Thymus (tissue), 14 donors: ENCODE measurements at places on chromosomes 2 and 18. TPM values are rescaled to one million over a fixed set of nuclear protein-coding genes. Genes with fewer than 3 reads are reported as not detected.

IL36RN gene
- 2.4 TPM for polyA plus RNA-seq

TTN gene
- polyA plus RNA-seq: 1.1 TPM

PSD4 gene
- 92.1 TPM for polyA plus RNA-seq

KIF1A gene
- 0.78 TPM for polyA plus RNA-seq

INHA gene
- 0.71 TPM for polyA plus RNA-seq

POTEF gene
- under 0.01 TPM for polyA plus RNA-seq

STARD6 gene
- 0.21 TPM for polyA plus RNA-seq

ERCC3 gene
- 36.9 TPM for polyA plus RNA-seq

MPP4 gene
- 0.16 TPM for polyA plus RNA-seq
